Ureter (tissue), 1 donor: ENCODE measurements at places on chromosomes 6 and 20.

DNA sequence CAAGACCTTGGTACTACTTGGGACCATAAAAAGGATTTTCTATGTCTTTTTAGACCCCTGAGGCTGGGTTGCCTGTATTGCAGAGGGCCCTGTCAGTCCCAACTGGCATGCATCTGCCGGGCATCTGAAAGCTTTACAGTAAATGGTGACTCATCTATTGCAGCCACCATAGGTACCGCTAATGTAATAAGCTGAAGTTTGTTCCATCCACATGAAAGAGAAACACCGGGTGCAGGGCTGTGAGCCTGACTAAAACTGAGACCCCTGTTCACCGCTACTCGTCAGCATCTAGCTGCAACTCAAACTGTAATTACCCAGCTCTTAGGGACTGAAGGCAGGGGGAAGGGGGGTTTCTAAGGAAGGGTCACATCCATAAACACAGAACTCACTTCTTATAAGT, 49.5 kb downstream of the TRERF1 start:
- no peak for DNase-seq

- DNase-seq, result peak; percentile 53
Measured at GRCh38 chr20:53926428-53927028, 143.9 kb downstream of the BCAS1 start.

DNA sequence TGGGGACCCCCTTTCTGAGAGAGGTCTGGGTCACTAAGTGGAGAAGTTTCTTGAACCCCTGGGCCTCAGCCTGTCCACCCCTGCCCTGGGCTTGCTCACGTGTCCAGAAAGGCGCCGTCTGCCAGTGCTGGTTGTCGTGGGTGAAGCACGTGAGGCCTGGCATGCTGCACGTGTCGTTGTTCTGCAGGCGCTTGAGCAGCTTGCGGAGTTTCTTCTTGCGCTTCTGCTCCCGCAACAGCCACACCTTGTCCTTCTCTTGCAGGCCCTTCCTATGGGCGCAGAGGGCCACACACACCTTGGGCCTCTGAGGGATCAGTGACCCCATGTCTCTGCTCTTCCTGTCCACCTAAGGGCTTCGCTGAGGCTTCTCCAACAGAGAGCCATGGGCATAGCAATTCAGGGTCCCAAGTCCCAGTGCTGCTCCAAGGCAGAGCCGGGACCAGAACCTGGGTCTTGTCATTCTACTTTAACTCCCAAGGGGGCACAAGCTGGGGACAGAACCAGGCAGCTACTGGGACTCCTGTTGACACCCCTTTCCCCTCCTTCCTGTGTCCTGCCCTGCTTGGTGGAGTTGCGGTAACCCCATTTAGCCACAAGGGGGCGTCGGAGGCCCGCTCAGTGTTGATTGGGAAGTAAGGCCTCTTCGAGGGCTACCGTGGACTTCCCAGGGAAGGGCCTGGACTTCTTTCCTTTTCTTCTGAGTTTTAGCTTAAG, 121.8 kb downstream of the SULF2 start:
- peak; percentile 90 for DNase-seq

GRCh38 chr20:54042021-54042420, 28.4 kb downstream of the BCAS1 start:
- no peak for DNase-seq
